Fibroblast of the conjunctiva (primary cell): ENCODE measurements at places on chromosomes 3 and 15.

GRCh38 chr15:93088981-93089726 lies at the start of gene RGMA:
Gene RGMA (minus strand): TSS chr15:93089211. CDS start chr15:93088932, 279 bp downstream.
- DNase-seq = no peak

- no peak for DNase-seq
These were observed 245.2 kb upstream of the IGF1R start for GRCh38 chr15:98403169-98403568.

DNA sequence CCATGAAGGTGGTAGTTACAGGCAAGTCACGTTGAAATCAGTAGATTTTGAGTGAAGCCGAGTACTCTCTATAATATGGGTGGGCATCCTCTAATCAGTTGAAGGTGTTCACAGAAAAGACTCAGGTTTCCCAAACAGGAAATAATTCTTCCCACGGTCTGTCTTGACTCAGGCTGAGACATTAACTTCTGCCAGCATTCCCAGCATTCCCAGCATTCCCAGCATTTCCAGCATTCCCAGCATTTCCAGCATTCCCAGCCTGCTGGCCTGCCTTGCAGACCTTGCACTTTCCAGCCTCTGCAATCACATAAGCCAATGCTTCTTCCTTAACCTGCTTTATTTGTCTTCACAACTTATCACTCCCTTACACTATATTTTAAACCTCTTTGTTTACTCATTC lies 542.3 kb upstream of the ROBO2 start:
- DNase-seq = no peak

- no peak for DNase-seq
These were observed 594.2 kb downstream of the ZBBX start for GRCh38 chr3:166785876-166786275.

GRCh38 chr15:90191794-90192509 lies 9.2 kb upstream of the SEMA4B start:
- DNase-seq = peak; percentile 38

DNA sequence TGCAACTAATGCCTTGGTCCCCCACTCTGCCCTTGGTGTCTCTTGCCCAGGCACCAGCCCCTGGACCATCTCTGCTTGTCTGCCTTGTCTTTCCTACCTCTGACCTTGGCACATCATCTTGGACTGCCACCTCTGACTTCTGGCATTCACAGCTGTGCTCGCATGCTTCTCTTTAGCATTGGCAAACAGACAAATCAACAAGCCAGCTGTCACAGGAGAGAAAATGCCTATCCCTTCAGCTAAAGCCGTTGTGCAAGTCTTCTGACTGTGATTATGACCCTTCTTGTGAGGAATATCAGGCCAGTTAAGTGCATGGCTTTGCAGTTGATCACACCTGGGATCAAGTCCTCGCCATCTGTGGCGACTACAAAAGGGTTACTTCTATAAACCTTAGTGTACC lies 84.6 kb downstream of the PRICKLE2 start:
- DNase-seq = no peak

GRCh38 chr3:23239211-23240068 lies 36.3 kb downstream of the UBE2E2 start:
- DNase-seq = no peak

- peak; percentile 64 for DNase-seq
These were observed 29.4 kb upstream of the TMEM45A start for GRCh38 chr3:100463002-100463401.

GRCh38 chr3:64607032-64607551 lies 80.7 kb downstream of the ADAMTS9 start:
- no peak for DNase-seq

DNA sequence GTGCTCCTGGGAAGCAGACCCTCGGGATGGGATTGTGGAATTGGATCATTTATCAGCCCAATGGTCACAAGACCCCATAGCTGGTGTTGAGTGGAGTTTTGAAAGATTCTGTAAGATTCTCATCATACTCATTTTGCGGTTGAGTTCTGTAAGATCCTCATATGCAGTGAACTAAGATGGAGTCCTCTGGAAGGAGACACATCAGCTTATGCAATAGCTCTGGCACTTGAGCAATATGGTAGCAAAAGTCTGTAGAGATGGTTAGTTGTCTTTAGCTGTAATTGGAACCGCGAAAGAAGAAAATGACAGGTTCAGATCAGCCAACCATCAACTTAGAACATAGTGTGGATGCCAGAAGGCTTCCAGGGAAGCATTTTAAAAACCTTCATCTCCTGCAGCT lies 184.5 kb upstream of the TSC22D2 start:
- no peak for DNase-seq

- DNase-seq = no peak
These were observed 72.8 kb downstream of the POLQ start for GRCh38 chr3:121473001-121473400.

- no peak for DNase-seq
These were observed 9.5 kb downstream of the ADAMTS17 start for GRCh38 chr15:100332231-100332630.

GRCh38 chr3:17023006-17023664 lies 138.4 kb downstream of the PLCL2 start:
- DNase-seq = peak; percentile 8

DNA sequence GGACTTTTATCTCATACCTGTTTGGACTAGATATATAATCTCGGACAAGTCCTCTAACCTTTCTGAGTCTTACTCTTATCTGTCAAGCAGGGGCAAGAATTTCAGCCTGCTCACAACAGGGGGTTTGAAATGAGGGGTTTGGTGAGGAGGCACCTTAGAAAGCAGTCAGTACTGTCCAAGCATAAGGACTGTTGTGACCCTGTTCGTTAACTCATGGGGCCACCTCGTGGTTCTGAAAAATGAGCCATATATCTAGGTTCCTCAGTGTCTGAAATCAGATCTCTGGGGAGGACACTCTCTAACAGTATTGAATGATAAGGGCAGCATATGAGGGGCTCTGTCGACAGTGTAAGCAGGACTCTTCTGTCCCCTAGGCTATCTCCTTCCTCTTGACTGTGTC lies 7.2 kb upstream of the TIMP4 start:
- DNase-seq = no peak

DNA sequence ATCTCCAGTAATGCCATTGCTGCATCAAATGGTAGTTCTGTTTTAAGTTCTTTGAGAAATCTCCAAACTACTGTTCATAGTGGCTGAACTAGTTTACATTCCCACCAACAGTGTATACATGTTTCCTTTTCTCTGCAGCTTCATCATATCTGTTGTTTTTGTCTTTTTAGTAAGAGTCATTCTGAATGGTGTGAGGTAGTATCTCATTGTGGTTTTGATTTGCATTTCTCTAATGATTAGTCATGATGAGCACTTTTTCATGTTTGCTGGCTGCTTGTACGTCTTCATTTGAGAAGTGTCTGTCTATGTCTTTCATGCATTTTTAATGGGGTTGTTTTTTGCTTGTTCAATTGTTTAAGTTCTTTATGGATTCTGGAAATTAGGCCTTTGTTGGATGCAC lies 10.2 kb upstream of the GCSAM start:
- no peak for DNase-seq

DNA sequence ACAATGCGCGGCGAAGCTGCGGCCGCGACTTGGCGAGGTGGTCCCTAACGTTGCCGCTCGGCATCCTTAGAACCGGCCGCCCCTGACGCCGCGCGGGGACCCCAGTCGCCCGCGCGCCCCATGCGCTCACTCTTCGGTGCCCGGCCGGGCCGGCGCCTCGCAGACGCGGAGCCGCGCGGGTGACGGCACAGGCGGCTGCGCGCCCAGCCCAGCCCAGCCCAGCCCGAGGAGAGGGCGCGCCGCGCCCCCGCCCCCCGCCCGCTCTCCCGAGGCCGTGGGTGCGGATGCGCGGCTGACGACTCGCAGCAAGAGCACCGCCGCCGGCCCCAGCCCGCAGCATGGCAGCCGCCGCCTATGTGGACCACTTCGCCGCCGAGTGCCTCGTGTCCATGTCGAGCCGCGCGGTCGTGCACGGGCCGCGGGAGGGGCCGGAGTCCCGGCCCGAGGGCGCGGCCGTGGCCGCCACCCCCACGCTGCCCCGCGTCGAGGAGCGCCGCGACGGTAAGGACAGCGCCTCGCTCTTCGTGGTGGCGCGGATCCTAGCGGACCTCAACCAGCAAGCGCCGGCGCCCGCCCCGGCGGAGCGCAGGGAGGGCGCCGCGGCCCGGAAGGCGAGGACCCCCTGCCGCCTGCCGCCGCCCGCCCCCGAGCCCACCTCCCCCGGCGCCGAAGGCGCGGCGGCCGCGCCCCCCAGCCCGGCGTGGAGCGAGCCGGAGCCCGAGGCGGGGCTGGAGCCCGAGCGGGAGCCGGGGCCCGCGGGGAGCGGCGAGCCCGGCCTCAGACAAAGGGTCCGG lies 437 bp downstream of the KLF13 start:
- DNase-seq = no peak

GRCh38 chr3:126807795-126808194 lies 103.8 kb downstream of the CHCHD6 start:
- DNase-seq = no peak

- no peak for DNase-seq
These were observed 103.9 kb downstream of the NTRK3 start for GRCh38 chr15:88152672-88153071.

DNA sequence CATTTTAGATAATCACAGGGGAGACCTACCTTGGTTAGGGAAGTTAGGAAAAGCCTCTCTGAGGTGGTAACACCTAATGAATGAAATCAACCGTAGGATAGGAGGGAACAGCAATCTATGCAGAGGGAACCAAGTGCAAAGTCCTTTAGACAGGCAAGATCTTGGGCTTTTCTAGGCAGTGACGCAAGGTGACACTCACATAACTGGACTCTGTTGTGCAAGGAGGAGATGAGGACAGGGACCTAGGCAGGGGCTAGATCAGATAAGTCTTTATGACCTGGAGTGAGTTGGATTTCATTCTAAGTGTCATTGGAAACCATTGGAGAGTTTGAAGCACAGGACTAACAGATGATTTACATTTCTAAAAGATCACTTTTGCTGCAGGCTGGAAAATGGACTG lies 4.6 kb upstream of the LMOD3 start:
- DNase-seq = no peak

DNA sequence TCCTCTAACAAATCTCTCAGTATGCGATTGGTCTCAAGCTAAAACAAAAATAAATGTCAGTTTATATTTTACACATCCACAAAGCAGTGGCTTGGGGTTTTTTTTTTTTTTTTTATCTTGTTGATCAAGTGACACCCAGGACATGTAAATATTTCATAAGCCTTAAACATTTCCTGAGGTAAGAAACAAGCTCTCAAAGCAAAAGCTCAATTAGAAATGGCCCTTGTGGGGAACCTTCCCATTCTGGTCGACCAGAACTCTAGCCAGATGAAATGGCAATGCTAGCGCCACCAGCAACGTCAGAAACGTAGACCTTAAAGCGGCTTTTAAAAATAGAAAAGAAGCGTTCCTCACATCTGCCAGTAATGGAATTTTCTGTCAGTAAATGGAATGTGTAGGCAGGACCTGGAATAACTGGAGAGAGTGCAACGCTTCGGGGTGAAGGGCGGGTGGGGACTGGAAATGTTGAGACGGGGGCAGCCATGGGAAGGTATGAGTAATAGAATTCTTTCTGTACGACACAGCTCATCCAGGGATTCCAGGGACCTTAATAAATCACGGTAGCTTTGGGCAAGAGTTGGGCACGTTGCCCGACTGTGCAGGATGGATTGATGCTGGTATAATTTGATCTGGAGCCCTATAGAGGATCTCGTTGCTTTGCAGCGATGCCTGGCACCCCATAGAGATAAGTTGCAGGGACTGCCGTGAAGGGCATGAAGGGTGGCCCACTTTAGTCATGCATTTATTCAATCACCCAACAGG lies 44.4 kb downstream of the BTD start:
- peak; percentile 52 for DNase-seq

GRCh38 chr15:91941871-91942658 lies 88.6 kb downstream of the SLCO3A1 start:
- DNase-seq = no peak

DNA sequence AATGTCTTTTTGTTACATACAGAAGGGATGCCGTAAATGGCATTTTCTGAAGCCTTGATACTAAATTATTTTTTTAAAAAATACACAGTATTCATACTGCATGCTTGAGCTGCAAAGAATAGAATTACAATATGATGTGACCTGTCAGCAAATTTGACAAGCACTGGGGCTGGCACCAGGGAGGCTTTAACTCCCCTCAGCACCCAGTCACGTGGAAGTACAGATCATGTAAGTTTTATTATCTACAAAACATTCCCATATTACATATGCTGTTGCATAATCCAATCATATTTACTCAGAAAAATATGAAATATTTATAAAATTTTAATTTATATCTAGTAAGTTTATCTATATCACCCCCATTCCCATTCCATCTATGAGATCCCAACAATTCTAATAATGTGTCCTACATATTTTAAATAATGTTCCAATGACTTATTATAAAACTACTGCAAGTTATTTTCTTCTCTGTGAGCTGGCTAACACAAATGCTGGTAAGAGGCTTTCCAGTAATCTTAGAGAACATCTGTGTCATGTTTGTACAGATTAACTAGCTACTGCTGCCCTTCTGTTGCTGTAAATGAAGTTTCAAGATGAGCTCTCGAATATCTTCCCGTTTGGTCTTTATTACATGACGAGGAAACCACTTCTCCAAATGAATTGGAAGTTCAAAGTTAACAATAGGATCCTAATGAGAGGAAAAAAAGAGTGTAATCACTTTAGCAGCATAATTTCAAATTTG lies 5.2 kb upstream of the IMPG2 start:
- DNase-seq = peak; percentile 4

DNA sequence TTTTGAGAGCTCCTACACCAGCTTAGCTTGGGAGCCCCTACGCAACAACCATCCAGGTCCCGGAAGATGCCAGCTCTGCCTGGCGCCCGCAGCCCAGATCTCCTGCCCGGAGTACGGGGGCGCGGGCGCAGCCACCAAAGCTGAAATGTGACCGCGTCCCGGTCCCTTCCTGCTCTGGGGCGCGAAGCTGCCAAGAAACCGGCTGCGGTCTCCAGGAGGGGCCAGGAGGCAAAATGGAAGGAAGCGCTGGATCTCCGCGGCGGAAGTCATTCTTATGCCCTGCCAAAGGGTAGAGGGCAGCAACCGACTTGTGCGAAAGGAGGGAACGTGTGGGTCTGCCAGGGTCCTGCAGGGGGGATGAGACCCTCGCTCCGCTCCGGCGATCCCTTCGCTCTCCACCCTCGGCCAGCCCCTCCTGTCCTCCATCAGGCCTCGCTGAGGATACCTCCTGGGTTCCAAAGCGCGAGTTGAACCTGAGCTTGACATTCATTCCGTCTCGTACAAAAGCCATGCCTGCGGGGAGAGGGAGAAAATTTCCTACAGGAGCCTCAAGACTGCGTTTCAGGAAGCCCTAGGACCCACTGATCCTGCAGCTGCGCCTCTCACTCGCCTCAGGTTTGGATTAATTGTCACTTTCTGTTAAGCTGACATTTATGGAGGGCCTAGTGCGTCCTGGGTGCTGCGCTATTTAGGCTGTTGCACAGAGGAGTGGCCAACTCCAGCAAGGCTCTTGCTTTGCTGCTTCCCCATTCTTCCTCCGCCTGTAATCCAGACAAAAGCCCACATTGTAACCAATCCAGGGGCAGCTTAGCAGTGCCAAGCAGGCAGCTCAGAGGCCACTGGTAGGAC lies 98.3 kb upstream of the VGLL3 start:
- peak; percentile 49 for DNase-seq

DNA sequence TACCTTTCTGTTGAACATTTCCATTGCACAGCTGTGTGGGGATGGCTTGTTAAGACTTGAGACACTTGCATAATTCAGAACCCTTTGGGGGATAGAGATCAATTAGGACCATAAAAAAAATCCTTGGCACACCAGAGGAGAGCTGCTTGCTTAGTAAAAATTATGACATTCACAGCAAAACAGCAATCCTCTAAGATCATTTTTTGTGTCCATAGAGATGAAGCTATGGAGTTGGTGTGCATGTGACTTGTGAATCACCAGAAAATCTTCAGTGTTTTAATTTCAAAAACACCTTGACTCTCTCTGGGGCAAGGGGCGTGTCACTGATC lies 7.7 kb downstream of the COL8A1 start:
- no peak for DNase-seq

- no peak for DNase-seq
These were observed 2.5 kb downstream of the CD200 start for GRCh38 chr3:112335434-112335781.
